Stimulated activated CD8-positive, alpha-beta memory T cell treated with anti-CD3 and anti-CD28 coated beads, Interleukin-4, amount 100 ng/mL, for 1 hour (primary cell): ENCODE measurements at places on chromosomes 13 and 19.

DNA sequence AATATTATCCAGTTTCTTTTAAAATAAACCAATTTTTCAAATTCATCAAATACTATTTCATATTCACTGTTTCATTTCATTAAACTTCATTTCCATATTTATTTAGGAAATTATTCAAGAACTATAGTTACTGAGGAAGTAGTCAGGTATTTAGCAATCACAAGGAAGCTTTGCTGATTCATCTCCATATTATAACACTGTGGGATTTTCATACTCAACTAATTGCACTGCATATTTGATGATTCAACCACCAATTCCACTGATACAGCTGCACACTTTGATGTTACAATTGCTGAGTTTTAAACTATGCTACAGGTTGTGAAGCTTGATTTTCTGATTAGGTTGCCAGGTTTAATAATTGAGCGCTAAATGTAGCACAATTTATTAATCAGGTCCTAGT lies 556.8 kb upstream of the SLITRK1 start:
- no peak for DNase-seq

DNA sequence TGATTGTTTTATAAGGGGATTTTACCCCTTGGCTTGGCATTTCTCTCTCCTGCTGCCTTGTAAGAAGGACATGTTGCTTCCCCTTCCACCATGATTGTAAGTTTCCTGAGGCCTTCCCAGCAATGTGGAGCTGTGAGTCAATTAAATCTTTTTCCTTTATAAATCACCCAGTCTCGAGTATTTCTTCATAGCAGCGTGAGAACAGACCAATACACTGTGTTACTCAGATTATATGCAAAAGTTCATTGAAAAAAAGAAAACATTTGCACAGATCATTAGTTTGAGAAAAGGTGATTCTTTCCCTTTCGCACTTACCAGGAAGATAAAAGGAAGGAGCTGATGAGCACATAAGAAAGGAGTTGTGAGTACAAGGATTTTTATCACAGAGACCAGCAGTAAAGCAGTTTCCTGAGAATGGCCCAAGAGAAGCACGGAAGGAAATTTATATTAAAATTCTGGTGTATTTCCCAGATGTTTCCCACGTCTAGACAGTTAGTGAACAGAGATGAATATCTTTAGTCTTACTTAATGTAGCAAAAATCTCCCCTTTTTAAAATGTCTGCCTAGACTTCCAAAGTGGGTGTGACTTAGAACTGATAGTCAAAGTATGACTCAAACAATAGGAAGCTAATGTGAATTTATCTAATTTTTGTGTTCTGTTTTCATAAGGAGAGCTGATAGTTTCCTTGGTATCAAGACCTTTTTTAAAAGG lies 431.8 kb upstream of the SGCG start:
- DNase-seq = no peak

DNA sequence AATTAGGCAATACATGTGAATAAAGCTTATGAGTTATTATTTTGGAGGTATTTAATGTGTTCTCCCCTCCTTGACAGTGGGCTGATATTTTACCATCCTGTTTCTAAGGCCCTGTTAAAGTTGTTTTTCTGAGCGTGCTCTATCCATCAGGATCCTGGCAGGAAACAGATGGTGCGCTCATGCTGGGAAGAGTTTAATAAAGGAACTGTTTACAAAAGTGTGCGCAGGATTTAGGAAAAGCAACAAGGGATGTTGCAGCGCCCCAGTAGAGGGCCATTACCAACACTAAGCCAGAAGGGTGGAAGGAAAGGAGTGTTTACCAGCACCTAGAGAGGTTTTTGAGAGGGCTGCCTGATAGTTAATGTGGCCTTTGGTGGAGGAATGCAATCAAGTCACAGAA lies 374.5 kb downstream of the KCNRG start:
- DNase-seq = no peak

GRCh38 chr19:1133471-1133929 lies 29.7 kb downstream of the GPX4 start:
- peak; percentile 50 for DNase-seq

- DNase-seq = no peak
Measured at GRCh38 chr13:33053397-33054066, 37.3 kb downstream of the KL start.

GRCh38 chr19:9353011-9353410 lies 9.8 kb upstream of the ZNF177 start:
- DNase-seq = no peak
